Liver (tissue), 10 donors: ENCODE measurements at places on chromosomes 5 and 9. TPM values are rescaled to one million over a fixed set of nuclear protein-coding genes. Genes with fewer than 3 reads are reported as not detected.

The PCDHA4 gene
- total RNA-seq = 0.08 TPM

GRCh38 chr9:98374385-98375051 is 119.1 kb upstream of the TBC1D2 start:
- no peaks in the 10 kb centered on the region for H3K4me1 ChIP-seq
- no peak overlapping the region for H3K27ac ChIP-seq
- no peak overlapping the region for H3K4me3 ChIP-seq
- H3K27me3 ChIP-seq = no peaks in the 10 kb centered on the region
- no peaks in the 10 kb centered on the region for H3K36me3 ChIP-seq
- DNase-seq = no peak

- DNase-seq = peak; percentile 79
- no peaks in the 10 kb centered on the region for H3K27me3 ChIP-seq
- H3K4me3 ChIP-seq = peak overlapping the region; percentile 73
- H3K27ac ChIP-seq = peak overlapping the region; percentile 97
- H3K4me1 ChIP-seq = peaks cover 13% of the 10 kb centered on the region
- H3K36me3 ChIP-seq = no peaks in the 10 kb centered on the region
Observed at GRCh38 chr9:104991144-104991953, 63.4 kb upstream of the ABCA1 start.

DNA sequence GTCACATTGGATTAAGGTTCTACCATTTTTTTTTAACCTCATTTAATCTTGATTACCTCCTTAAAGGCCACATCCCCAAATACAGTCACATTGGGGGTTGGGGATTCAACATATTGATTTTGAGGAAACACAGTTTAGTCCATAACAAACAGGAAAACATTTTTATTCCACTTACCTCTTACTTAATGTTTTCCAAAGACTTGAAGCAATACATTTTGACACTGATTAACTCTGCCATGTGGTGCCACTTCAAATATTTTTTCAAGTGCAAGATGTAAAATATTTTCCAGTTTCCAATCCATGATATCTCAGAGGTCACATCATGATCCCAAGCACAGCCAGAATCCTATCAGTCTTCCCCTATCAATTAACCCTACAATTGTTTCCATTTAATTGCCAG is 548.0 kb downstream of the CSNK1G3 start:
- H3K4me3 ChIP-seq = no peak overlapping the region
- no peaks in the 10 kb centered on the region for H3K27me3 ChIP-seq
- H3K4me1 ChIP-seq = no peaks in the 10 kb centered on the region
- DNase-seq = no peak

- no peaks in the 10 kb centered on the region for H3K4me1 ChIP-seq
- no peak for DNase-seq
- H3K36me3 ChIP-seq = no peaks in the 10 kb centered on the region
- H3K27me3 ChIP-seq = no peaks in the 10 kb centered on the region
Observed at GRCh38 chr5:148633067-148633377, 21.3 kb downstream of the HTR4 start.

- peak overlapping the region; percentile 45 for H3K27ac ChIP-seq
- H3K27me3 ChIP-seq = no peaks in the 10 kb centered on the region
- H3K36me3 ChIP-seq = no peaks in the 10 kb centered on the region
Observed at GRCh38 chr9:121289026-121289771, 21.2 kb downstream of the GSN start.

- DNase-seq = no peak
- no peaks in the 10 kb centered on the region for H3K4me1 ChIP-seq
- no peak overlapping the region for H3K4me3 ChIP-seq
- H3K27ac ChIP-seq = no peak overlapping the region
- H3K36me3 ChIP-seq = no peaks in the 10 kb centered on the region
Observed at GRCh38 chr9:20442461-20443319, 179.6 kb downstream of the MLLT3 start.

The DMRT3 gene
- total RNA-seq = not detected

GRCh38 chr9:125399165-125399564 is 137.5 kb downstream of the GAPVD1 start:
- no peaks in the 10 kb centered on the region for H3K36me3 ChIP-seq
- no peaks in the 10 kb centered on the region for H3K27me3 ChIP-seq
- H3K4me1 ChIP-seq = no peaks in the 10 kb centered on the region
- no peak for DNase-seq
- no peak overlapping the region for H3K4me3 ChIP-seq
- H3K27ac ChIP-seq = no peak overlapping the region

DNA sequence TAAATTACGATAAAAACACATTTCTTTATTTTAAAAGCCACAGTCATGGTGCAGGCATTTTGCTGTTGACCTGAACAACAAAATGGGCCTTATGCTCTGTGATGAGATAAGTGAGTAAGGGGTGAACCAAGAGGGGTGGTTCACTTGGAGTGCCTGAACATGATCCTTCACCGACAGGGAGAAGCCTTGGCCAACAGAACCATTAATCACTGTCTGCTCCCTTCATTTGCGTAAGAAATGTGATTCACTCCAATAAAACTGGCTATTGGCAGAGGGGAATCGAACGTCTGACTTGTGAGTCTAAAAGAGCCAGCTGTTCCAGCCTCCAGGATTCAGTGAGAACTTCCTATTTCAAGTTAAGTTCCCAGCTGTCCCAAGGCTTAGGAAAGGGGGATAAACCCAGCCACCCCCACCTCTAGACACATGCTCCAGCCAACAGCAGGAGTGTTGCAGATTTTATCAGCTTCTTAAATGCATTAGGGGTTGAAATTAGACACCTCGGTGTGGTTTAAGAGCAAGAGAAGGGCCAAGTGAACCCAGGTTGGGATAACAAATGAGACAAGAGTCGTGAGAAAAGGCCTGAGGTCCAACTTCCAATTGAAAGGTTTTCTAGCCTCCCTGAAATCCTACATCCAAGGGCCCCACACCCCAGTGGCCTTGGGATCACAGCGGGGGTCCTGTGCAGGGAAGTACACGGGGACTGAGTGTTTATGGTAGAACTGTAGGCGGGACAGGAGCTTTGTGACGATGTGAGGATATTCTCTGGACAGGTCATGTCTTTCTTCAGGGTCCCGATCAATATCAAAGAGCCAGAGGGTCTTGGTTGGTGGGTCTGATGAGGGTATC is 131.4 kb upstream of the LHFPL2 start:
- no peak overlapping the region for H3K27ac ChIP-seq
- no peaks in the 10 kb centered on the region for H3K4me1 ChIP-seq
- peaks cover 9% of the 10 kb centered on the region for H3K36me3 ChIP-seq
- DNase-seq = no peak
- no peak overlapping the region for H3K4me3 ChIP-seq
- no peaks in the 10 kb centered on the region for H3K27me3 ChIP-seq
